ENCODE measurements at places on chromosomes 1 and 21.
A peak's percentile ranks its signal among the peaks of the same experiment; 100 is the strongest.

GRCh38 chr1:72371259-72372035, 89.1 kb upstream of the NEGR1 start:
- DNase-seq, result no peak

DNA sequence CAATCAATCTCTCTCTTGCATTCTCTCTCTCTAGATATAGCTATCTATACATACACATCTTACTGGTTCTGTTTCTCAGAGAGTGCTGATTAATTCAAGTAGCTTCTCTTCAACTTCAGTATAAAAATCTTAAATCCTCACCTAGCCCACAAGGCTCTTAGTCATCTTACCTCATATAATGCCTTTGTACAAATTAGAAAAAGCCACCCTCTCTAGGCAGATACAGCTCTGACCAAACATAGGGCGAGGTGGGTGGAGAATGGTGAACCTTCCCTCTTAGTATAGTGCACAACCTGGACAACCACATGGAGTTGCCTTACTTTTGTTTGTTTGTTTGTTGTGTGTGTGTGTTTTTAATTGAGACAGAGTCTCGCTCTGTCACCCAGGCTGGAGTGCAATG, 5.1 kb upstream of the INAVA start:
- DNase-seq, result no peak

DNA sequence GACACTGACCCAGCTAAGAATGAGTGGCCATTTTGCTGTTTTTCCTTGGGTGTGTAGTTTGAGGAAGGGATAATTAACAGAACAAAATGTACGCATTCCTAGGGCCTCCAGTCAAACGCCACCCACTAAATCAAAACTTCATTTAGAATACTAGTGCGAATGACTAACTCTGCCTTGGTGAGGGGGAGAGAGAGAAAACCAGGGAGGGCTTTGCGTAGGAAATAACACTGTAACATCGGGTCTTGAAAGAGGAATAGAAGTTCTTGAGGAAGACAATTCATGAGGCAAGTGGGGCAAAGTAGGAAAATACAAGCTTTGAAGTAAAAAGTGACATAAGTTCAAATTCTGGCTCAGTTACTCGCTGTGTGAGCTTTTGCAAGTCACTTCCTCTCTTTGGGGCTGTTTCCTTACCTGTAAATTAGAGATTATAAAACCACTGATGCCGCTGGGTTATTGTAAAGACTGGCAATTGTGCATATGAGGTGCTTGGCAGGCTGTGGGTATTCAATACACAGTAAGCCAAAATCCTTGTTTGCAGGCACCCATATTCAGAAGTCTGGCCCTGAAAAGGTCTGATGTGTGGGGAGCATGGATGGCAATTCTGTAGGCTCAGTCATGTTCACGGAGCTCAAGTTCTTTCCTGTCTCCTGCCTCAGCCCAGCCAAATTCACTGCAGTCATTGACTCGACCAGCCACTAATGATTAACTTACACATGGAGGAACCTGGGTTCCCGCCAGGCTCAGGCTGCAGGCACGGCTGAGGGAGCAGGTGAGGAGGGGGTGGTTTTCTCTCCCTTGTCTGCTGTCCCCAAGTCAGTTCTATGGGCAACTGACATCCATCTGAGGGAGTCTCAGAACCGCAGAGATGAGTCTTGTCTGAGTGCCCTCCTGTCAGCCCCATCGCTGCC, 140.3 kb upstream of the CSF3R start:
- DNase-seq, result no peak

- no peak for DNase-seq
Observed at GRCh38 chr1:86714561-86715244, 10.3 kb downstream of the SH3GLB1 start.

GRCh38 chr1:6612641-6613360, 730 bp upstream of the PHF13 start:
- no peak for DNase-seq

- no peak for DNase-seq
Observed at GRCh38 chr1:215569986-215570824, 3.1 kb downstream of the KCTD3 start.

DNA sequence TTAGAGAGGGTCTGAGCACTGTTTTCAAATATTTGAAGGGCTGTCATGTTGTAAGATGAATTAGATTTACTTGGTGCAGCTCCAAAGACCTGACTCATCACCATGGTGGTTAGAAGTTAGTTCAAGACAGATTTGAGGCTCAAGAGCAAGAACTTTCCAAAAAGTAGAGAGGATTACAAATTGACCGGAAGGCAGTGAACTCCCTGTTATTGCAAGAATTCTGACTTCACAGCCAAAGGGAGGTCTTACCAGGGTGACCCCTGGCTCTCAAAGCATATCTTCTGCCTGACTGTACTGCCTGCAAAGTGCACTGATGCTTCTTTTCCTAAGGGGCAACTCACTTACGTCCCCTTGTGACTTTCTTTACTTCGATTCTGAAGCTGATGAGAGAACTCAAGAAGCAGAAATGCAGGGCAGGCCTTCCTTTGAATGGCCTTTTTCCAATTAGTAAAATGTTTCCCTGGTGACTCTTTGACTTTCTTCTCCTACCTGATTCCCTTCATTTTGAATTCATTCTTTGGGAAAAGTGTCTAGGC, 86.4 kb downstream of the NAV1 start:
- no peak for DNase-seq

GRCh38 chr21:34693192-34693810, 24.5 kb downstream of the CLIC6 start:
- DNase-seq, result peak; percentile 7

GRCh38 chr1:108531444-108531843, 28.5 kb upstream of the EEIG2 start:
- no peak for DNase-seq

GRCh38 chr1:209106237-209106741, 477.2 kb upstream of the CAMK1G start:
- no peak for DNase-seq

GRCh38 chr1:3907031-3907534, 7.0 kb upstream of the C1orf174 start:
- DNase-seq, result no peak

GRCh38 chr1:201970334-201971159, 11.9 kb upstream of the RNPEP start:
- no peak for DNase-seq

GRCh38 chr1:218390618-218391017, 45.5 kb downstream of the TGFB2 start:
- DNase-seq, result no peak

- no peak for DNase-seq
Observed at GRCh38 chr1:153816283-153816889, 41.2 kb downstream of the SLC27A3 start.

- DNase-seq, result no peak
Observed at GRCh38 chr1:110687250-110687649, 12.5 kb upstream of the KCNA3 start.

- no peak for DNase-seq
Observed at GRCh38 chr21:17472592-17473271, 40.1 kb upstream of the CXADR start.

- peak; percentile 4 for DNase-seq
Observed at GRCh38 chr1:156963621-156964020, 43.2 kb downstream of the LRRC71 start.
